ENCODE measurements at places on chromosomes 12 and 14.

DNA sequence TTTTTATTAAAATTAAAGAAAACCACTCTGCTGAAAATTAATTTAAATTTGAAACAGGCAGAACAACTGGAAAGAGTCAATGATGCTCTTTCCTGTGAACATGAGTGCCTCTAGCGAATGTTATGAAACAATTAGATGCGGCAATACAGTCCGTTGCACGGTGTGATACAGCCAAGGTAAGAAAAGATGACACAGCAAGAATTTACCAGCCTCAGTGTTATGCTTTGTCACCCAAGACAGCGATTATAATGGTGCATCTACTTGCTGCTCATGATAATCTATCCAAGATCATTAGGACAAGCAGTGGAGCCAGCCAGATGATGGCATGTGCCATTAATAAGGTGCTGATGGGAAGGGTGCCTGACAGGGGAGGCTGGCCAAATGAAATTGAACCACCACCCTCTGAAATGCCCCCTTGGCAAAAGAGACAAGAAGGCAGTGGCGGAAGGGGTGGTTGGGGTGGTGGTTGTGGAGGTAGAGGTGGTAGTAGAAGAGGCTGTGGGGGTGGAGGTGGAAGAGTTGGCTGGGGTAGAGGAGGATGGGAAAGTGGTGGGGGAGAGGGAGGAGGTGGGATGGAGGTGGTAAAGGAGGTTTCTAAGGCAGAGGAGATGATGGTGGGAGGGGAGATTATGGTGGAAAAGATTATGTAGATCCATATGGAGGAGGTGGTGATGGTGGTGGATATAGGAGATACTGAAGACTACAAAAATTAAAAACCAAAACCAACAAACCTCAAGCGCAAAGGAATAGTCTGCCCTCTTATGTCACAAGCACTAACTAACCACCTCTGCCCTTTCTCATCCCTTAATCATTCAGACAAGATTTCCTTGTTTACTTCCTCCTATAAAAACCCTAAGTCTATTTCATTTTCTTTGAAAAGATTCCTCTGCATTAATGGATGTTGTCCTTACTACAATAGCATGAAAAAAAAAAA lies 4.0 kb upstream of the RESF1 start:
- DNase-seq: no peak

DNA sequence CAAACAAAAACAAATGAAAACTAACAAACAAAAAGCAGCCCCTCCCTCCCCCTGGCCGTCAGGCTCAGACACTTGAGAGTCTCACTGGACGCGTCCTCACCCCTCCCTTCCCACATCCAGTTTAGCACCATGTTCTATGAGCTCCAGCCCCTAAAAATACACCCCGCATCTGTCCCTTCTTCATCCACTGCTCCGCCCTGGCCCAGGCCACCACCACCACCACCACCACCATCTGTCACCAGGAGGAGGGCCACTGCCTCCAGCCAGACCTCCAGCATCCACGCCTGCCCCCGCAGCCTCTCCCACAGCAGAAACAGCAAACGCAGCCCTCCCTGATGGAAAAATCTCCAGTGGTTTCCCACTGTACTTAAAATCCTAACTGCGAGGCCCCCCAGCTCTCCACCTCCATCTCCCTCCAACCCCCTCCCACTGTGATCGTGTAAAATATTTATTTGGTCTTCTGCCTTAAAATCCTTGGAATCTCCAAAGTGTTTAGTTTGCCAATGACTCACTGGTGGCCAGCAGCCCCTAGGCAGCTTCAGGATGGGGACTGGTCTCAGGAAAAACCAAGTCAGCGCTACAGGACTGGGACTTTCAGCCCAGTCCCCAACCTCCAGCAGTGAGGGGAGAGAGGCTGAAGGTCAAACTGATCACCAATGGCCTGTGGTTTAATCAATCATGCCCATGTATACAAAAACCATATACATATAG lies 95.1 kb downstream of the SCARB1 start:
- DNase-seq: no peak

GRCh38 chr12:60494244-60494643 lies 898.4 kb downstream of the SLC16A7 start:
- DNase-seq: no peak

- DNase-seq: no peak
Measured at GRCh38 chr14:24909523-24910302, 140.2 kb downstream of the STXBP6 start.

GRCh38 chr14:100545359-100545758 lies 41.9 kb downstream of the BEGAIN start:
- no peak for DNase-seq

DNA sequence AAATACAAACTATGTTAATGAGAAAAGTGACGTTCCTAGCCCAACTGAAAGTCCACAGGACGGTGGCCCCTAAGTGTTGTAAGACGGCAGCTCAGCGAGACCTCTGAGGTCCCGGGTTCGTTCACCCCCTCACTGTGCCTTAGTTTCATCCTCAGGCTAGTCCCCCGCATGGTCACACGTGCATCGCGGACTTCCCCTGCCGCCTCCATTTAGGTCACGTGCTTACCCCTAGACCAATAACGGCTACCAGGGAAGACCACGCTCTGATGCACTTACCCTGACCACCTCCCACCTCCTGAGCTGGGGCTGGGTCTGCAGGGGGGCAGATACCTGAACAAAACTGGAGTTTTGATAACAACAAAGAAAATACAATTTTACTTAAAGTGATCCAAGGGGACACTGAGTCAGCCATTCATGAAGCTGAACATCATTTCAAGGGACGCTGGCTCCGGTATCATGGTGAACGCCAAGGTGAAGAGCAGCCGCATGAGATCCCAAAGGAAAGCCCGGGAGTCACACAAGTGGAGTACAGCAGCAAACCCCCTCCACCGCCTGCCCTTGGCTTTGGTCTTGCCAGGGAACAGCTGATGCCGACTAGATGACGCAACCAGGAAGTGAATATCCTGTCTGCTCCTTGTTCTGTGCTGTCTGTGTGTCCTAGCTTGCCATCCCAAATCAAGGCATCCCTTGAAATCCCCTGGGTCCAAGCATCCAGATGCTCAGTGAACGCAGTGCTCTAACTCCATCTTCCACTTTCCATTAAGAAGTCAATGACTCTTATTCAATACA lies 274.1 kb downstream of the PCNX1 start:
- no peak for DNase-seq

GRCh38 chr12:2651068-2651965 lies 143.5 kb upstream of the FKBP4 start:
- no peak for DNase-seq

- no peak for DNase-seq
Measured at GRCh38 chr14:83707056-83707455, 1822.9 kb upstream of the FLRT2 start.

GRCh38 chr12:79927772-79928474 lies 7.0 kb downstream of the PPP1R12A start:
- no peak for DNase-seq

GRCh38 chr14:71341156-71341555 lies 433.9 kb downstream of the PCNX1 start:
- DNase-seq: no peak

DNA sequence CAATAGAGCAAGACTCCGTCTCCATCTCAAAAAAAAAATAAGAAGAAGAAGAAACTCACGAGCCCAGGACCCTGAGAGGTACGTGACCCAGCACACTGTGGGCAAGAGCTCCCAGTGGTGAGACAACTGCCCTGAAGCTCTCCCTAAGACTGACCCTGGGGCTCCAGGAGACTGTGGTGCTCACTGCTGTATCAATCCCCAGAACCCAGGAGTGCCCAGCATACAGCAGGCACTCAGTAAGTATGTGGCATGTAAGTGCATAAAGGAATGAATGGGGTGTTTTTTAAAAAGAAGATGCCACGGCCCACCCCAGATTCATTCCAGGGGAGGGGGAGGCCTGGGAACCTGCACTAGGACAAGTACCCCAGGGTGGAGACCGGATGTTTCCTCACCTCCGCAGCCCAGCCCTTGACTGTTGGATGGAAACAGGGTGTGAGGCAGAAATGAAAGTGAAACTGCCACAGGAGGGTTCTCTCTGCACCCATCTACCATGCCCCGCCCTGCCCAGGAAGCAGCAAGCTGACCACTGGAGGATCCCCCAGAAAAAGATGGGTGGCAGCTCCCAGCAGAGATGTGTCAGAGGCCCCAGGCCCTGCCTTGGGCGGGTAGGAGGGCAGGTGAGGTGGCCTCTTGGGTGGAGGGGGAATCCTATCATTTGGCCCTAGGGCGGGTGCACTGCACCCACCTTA lies 12.2 kb downstream of the ITPK1 start:
- no peak for DNase-seq

- no peak for DNase-seq
Measured at GRCh38 chr12:84974155-84974815, 61.7 kb upstream of the SLC6A15 start.

DNA sequence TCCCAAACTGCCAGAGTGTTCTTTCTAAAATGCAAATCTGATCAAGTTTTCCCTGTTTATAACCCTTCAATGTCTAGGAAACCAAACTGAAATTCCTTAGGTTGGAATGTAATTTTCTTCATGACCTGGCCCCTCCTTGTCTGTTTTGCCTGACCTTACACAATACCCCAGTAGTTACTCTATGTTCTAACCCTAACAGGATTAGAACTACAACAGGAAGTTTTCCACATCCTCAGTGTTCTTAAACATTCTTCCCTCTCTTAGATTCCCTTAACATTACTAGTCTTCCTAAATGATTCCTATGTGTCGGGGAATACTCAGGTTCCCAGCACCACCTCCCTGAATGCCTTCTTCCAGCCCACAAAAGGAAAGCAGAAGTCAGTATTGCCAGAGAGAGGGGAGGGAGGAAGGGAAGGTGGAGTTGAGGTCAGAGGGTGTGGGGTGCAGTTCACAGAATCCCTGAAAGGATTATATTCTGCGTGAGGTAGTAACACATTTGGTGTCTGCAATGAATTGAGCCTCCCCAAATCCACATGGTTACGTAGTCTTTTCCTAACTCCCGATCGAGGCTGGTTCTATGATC lies 72.6 kb downstream of the BBS10 start:
- no peak for DNase-seq

GRCh38 chr14:53954551-53955228 lies 1.9 kb downstream of the BMP4 start:
- DNase-seq: no peak

DNA sequence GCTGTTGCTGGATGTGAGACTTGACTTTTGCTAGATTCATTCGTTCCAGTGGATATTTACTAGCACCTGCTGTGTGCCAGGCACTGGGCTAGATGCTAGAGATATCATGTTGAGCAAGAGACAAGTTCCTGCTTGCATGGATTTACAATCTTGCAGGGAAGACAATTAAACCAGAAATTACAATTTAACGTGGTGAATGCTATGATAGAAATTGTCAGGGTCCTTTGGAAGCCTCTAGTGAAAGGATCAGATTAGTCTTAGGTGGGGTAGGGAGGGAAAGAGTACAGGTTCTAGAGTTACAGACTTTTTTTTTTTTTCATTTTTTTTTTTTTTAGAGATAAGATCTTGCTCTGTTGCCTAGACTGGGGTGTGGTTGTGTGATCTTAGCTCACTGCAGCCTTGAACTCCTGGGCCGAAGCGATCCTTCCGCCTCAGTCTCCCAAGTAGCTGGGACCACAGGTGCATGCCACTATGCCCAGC lies 36.7 kb downstream of the SPATS2 start:
- no peak for DNase-seq

DNA sequence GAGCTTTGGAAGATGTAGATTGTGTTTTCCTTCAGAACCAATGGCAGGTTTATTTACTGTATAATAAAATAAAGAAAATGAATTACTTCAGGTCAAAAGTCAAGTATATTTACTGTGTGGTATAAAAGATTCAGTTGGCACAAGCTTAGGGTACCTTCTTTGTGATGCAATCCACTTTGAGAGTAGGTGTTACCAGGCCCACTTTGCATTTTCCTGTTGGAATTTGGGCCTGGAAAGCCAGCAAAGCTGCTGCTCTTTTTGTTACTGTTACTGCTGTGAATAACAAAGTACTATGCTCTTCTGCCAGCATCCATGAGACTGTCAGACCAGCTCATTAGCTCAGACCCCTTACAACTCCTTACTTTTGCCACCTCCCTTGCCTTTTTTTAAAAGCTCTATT lies 649.0 kb upstream of the SEL1L start:
- no peak for DNase-seq

DNA sequence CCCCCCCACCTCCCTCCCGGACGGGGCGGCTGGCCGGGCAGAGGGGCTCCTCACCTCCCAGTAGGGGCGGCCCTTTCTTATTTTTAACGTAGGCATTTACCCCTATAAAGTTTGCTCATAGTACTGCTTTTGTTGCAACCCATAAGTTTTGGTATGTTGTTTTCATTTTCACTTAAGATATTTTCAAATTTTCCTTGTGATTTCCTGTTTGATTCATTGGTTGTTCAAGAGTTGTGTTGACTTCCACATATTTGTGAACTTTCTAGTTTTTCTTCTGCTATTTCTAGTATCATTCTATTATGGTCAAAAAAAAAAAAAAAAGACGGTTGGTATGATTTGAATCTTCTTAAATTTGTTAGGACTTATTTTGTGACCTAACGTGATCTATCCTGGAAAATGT lies 6.5 kb downstream of the NOXRED1 start:
- no peak for DNase-seq

DNA sequence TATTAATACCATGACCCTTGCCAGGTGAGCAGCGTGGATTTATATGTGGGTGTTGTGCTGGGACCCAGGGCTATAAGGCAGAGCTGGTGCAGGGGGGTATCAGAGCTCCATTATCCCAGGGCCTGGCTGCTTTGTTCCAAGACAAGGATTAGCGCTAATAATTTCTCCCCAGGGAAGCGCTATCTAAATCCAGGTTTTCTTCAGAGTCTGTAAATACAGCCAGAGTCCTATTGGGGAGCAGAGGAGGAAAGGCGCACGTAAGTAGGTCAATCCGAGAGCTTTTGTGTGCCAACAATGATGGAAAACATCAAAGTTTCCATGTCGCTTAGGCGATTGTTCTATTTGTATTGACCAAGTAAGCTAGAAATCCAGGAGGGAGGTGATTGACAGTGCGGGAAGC lies 1009.7 kb downstream of the VRK1 start:
- no peak for DNase-seq

GRCh38 chr12:54374562-54375258 lies 9.8 kb downstream of the ZNF385A start:
- no peak for DNase-seq

- DNase-seq: no peak
Measured at GRCh38 chr12:125861299-125862281, 796.4 kb downstream of the AACS start.

GRCh38 chr14:103066399-103066798 lies 9.1 kb upstream of the CDC42BPB start:
- no peak for DNase-seq

- DNase-seq: no peak
Measured at GRCh38 chr12:11150832-11151231, 16.4 kb upstream of the TAS2R30 start.

DNA sequence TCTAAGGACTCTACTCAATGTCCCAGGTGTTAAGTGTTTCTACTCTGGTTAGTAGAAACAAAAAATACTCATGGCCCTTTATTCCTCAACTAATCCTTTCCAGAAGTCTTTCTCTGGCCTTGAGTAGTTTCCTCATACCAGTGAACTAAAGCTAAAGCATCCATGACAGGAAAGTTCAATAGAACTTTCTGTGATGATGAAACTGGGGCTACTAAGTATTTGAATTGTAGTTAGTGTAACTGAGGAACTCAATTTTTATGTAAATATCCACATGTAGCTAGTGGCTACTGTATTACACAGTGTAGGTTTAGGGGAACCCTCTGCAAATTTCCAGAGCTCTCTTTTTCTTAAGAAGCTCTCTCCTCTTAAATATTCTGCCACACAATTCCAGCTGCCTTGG lies 63.7 kb downstream of the R3HDM2 start:
- DNase-seq: no peak

GRCh38 chr14:100155756-100156616 lies 3.5 kb downstream of the DEGS2 start:
- no peak for DNase-seq

GRCh38 chr14:36284971-36285595 lies 35.4 kb downstream of the MBIP start:
- DNase-seq: no peak
